NCI-H187 treated with DMSO at 0.1 percent for 48 hours (cell line): ENCODE measurements at places on chromosomes 2 and 18.

GRCh38 chr2:34161549-34161948 is 562.5 kb upstream of the FAM98A start:
- DNase-seq = no peak

DNA sequence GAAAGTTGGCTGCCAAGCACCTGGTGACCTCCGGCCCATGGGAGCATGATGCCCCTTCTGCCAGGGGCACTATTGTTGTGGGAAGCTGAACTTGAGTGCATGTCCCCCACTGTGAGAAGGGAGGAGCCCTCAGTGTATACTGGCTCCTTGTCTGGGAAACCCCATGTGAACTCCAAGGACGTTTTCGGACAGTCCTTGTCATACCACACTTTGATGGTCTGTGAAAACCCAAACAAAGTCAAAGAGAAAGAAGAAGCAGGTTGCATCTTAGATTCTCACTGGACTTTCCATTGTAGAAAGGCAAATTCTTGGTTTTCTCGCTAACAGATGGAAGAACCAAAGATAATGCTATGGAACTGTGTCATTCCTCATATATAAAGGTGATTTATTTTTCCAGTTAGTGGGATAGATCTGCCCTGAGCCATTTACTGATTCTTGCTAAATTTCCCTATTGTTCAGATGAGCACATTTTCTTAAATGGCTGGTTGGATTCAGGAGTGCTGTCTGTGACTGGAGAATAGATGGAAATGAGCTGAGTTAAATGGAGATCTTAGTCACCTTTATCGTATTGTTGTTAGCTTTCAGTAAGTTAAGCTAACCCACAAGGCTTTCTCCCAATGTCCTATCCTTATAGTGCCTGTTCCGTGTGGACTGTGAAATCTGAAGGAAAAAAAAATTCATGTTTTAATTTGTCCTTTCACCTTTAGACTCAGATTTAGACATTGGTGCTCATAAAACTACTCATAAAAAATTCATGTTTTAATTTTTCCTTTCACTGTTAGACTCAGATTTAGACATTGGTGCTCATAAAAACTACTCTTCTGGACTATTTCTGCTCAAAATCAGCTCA is 166.6 kb downstream of the ACTR3 start:
- no peak for DNase-seq

DNA sequence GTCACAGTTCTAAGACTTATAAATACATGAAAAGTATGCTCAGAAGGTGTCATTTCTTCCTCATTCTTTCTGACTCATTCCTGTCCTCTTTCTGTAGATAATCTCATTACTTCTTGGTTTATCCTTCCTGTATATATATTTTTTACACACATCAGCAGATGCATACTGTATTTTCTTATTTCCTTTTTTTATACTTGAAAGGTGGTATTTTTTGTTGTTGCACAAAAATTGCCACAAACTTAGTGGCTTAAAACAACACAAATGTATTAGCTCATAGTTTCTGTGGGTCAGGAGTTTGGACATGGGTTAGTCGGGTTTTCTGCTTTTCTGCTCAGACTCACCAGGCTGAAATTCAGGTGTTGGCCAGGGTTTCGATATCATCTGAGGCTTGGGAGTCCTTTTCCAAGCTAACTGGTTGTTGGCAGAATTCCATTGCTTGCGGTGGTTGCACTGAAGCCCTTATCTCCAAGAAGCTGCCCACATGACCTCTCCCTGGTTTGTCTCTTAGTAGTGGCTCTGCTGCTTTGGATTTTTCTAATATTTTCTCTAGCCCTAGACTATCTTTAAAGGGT is 162.6 kb downstream of the FMNL2 start:
- DNase-seq = no peak

DNA sequence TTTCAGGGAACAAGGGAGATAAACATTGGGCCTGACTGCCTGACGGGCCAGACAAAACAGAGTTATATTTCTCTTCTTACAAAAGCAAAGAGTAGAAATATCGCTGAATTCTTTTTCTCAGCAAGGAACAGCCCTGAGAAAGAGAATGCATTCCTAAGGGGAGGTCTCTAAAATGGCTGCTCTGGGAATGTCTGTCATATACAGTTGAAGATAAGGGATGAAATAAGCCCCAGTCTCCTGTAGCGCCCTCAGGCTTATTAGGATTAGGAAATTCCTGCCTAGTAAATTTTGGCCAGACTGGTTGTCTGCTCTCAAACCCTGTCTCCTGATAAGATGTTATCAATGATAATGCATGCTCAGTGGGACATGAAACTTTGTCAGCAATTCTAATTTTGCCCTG is 134.9 kb upstream of the CNTNAP5 start:
- DNase-seq = no peak

- no peak for DNase-seq
Measured at GRCh38 chr2:127387655-127388422, at the start of gene MAP3K2. MAP3K2 (minus strand) TSS chr2:127387975; CDS start chr2:127343129, 44,846 bp downstream.

GRCh38 chr18:3906116-3906750 is 456.3 kb downstream of the TGIF1 start:
- DNase-seq = no peak

GRCh38 chr2:41321351-41321750 is 726.5 kb upstream of the PKDCC start:
- no peak for DNase-seq

GRCh38 chr2:236918545-236918944 is 167.1 kb upstream of the COPS8 start:
- no peak for DNase-seq

DNA sequence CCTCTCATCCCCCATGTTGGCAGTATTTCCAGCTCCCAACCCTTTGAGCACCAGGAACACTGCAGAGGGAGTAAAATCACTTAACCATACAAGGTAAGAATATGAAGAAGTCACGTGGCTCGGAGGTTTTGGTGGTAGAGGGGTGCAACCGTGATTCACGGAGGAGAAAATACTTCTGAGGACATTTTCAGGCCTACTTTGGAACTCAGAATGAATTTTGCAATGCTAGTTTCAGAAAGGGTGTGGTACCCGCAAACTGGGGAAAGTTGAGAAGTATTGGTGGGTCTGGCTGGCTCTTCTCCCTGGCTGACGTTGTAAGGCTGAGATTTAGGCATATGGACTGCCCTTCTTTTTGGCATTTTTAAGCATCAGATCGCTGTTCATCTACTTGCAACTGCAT is 442 bp downstream of the SERPINB5 start:
- no peak for DNase-seq

DNA sequence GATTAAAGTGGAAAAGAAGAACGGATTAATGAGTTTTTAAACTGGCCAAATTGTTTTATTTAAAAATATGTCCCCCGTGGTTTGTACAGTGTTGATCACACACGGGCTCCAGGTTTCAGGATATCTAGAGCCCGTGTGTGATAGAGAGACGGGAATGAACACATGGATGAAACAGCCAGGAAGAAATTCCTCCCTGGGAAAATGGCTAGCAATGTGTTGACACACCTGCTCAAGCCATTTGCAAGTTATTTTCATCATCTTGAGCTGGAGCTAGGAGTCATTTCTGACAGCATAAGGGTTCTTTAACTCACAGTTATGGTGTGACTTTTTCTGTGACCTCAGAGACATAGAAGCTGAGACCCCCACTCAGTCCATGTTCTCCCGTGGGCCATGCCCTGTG is 81.6 kb downstream of the LRRFIP1 start:
- DNase-seq = no peak

DNA sequence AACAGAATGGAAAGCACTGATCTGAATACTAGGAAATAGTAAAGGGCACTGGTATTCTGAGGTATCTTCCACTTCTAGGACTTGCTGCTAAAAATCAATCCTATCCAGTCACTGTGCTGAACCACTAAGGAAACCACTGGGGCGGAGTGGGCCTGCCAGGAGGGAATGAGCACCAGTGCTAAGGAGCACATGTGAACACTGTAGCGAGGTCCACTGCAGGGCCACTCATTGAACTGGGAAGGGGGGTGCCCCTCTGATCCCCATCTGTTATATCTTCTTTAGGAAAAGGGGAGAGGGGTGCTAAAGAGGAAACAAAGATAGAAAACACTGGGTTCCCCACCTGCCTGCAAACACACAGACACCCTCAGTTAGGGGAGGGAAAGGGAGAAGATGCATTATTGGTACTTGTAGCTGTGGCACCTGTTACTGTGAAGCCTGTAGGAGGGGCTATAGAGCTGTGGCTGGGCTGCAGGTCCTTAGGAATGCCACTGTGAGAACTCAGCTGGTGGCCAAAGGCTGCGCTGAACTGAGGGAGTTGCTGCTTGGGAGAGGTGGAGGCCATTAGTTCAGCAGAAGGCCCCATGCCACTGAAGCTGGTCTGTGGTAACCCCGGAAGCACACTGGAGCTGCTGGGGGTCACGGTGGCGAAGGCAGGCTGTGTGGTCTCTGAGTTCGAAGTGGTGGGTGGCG is 81.8 kb downstream of the INO80D start:
- no peak for DNase-seq

- no peak for DNase-seq
Measured at GRCh38 chr2:96869822-96870625, at the start of gene SEMA4C. SEMA4C (minus strand) TSS chr2:96870080; CDS start chr2:96867886, 2,194 bp downstream.

DNA sequence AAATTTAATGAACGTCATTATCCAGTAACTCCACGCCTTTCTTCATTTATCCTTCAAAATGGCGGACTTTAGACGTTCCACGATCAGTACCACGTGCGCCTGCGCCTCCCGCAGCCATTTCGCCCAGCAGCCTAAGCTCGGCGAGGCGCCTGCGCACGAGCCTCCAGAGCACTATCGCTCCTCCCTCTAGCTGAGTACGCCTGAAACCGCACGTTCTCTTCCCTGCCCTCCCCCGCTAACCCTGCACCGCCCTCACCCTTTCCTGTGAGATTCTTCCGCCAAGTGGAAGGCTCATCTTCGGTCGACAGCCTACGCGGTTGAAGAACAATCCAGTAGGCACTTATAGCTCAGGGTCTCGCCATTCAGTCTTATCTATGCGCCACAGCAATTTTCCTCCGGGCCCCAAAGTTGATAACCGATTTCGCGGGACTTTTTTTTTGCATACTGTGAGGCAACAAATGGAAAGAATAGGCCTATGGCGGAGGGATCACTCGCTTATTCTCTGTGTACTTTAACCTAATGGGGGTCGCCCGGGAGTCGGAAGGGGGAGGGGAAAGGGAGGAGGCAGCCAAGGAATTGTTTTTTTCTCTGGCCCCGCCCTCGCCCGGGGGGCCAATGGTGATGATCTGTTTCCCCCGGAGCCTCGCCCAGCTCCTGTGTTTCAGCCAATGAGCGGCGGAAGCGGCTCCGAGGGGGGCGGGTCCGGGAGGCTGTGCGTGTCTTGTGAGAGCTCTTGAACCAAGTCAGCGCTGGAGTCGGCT is at the start of gene KDM3A:
Gene KDM3A, plus strand, starts transcription at position 741 of the 761 bp plus-strand sequence. CDS start 677 bp downstream, outside the sequence.
- DNase-seq = peak; percentile 88

- DNase-seq = no peak
Measured at GRCh38 chr2:146323564-146323963, 1521.3 kb upstream of the ACVR2A start.

- DNase-seq = no peak
Measured at GRCh38 chr18:49162226-49162864, 211.6 kb upstream of the SMAD7 start.

DNA sequence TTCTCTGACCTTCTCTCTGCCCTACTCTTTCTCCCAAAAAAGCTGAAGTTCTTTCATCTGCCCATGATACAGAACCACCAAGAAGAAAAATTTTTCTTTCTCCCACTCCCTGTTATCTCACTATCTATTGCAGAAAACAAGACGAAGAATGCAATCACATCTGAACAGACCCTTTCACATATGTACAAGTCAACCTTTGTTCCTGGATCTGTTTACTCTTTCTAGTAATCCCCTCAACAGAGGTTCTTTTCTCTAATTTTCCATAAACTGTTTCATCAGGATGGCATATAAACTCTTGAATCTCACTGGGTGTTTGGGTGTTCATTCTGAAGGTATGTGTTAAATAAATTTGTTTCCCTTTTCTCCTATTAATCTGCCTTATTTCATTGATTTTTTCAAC is 1262.7 kb upstream of the NRXN1 start:
- no peak for DNase-seq

- no peak for DNase-seq
Measured at GRCh38 chr2:88638123-88638650, 10.9 kb upstream of the EIF2AK3 start.

GRCh38 chr2:110853516-110853915 is 121.1 kb downstream of the ACOXL start:
- no peak for DNase-seq

DNA sequence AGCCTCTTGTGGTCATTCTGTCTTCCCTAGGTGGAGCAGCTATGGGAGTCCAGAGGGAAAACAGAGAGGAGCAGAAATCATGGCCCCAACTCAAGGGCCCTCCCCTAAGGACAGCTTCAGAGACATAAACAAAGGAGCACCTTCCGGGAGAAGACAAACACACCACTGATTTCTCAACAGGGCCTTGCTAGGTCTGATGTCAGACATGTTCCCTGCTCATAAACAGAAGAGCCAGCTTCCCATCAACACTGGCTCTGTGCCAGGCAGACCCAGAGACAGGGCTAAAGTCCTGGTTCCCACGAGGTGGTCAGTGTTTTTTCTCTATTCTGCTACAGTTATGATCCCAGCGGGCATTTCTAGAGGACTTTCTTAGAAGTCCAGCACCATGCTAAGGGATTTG is 19.3 kb downstream of the CXCR2 start:
- no peak for DNase-seq

DNA sequence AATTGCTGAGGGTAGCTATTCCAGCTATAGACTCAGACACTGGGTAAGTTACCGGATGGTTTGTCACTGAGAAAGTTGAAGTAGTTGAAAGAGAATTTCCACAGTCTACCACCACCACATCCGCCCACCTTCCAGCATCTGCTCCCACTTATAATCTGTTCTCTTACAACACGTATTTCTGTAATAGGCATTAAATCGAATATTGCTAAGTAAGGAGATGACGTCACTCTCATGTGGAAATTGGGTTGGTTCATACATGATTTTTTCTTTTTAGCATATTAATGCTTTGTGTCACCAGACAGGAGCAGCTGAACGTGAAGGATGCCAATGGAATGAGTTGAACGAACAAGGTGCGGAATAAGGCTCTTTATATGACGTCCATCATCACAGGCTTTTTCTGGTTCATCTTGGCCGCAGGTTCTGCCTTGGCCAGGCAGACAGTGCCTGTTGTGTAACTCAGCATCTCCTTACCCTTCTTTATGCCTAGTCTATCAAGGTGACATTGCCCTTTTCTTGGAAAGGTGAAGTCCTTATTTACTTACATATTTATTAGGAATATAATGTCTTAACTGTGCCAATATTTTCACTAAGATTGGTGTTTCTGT is 45.9 kb downstream of the THUMPD2 start:
- no peak for DNase-seq

- no peak for DNase-seq
Measured at GRCh38 chr2:214782671-214783070, 26.8 kb downstream of the BARD1 start.

- no peak for DNase-seq
Measured at GRCh38 chr2:127149384-127149783, 42.4 kb upstream of the BIN1 start.

GRCh38 chr18:73366713-73367112 is 498.9 kb upstream of the NETO1 start:
- no peak for DNase-seq

DNA sequence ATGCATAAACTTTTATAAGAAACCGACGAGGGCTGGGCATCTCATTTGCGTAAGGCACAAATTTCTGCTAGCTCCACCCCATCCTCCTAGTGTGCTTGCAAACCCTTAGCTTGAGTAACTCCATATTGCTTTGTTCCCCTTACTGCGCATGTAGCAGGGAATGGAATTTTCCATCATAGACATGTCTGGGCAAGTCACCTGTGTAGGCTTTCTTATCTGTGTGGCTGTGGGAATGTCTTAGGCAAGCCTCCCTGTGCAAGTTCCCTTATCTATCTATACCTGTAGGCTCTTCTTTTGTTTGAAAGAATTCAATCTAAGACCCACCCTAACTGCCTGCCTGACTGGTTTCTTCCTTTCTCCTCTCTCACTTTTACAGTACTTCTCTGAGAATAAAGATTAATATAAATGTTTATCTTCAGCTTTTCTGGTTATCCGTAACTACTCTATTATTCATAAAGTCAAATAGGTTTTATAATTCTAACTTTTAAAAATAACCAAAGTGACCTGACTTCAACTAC is 217.6 kb upstream of the FIGN start:
- DNase-seq = no peak
